ENCODE measurements at places on chromosomes 12 and 14. TPM values are rescaled to one million over a fixed set of nuclear protein-coding genes. Genes with fewer than 3 reads are reported as not detected.

- no peak overlapping the region for H3K27ac ChIP-seq
- no peaks in the 10 kb centered on the region for H3K27me3 ChIP-seq
- H3K4me1 ChIP-seq: no peaks in the 10 kb centered on the region
- DNase-seq: no peak
- H3K4me3 ChIP-seq: no peak overlapping the region
Observed at GRCh38 chr12:28558250-28558649, 368.0 kb downstream of the CCDC91 start.

B4GALNT1 gene
- total RNA-seq: 0.97 TPM

DNA sequence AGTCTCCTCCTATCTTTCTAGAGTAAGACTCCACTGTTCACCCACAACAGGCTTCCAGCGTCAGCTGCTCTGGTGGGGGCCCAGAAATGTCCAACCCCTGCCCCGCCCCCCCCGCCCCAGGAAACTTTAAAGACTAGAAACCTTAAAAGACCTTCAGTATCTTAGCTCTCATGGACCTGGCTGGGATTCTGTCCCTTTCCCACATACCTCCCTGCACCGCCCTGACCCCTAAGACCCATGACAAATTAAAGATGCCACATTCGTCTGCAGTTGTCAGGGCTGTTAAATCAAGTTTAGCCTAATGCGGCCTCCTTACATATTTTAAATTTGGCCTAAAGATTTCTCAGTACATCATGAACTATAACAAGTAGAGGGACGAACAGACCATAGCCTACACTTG, 10.0 kb upstream of the SERPINA10 start:
- no peaks in the 10 kb centered on the region for H3K4me1 ChIP-seq
- no peak overlapping the region for H3K4me3 ChIP-seq
- no peak for DNase-seq

TDP1 gene
- 14.7 TPM for total RNA-seq

DNA sequence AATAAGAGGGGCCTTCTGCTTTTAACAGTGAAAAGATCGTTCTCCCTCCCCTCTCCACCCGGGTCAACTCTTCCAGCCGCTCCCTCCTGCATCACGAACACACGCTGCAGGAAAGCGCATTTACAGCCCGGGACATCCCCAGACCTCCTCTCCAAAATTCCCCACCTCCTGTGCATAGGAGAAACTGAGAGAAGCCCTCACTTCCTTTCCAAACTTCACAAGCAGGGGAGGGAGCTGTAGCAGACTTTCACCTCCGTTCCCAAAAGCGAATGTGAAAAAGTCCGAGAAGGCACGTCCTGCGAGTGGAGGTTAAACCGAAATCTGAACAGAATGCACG, 513 bp downstream of the BCAT1 start:
- H3K4me1 ChIP-seq: peaks cover 8% of the 10 kb centered on the region
- H3K27ac ChIP-seq: peak overlapping the region; percentile 75
- peaks cover 6% of the 10 kb centered on the region for H3K27me3 ChIP-seq

IL26 gene
- not detected for total RNA-seq

GRCh38 chr12:80040075-80040738, 59.1 kb upstream of the OTOGL start:
- DNase-seq: no peak
- no peak overlapping the region for H3K4me3 ChIP-seq
- no peak overlapping the region for H3K27ac ChIP-seq
- H3K4me1 ChIP-seq: no peaks in the 10 kb centered on the region

DNA sequence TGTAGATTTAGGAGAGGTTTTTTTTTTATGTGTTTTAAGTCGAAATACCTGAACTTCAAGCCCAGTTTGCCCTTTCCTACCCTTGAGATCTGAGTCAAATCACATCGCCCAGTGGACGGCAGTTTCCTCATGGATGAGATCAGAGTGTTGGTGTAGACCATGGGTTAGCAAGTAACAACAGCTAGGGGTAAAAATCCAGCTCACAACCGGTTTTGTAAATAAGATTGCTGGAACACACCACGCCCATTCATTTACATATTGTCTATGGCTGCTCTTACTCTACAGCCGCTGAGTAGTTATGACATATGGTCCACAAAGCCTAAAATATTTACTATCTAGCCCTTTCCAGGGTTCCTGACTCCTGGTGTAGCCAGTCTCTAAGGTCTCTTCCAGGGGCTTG, 158.5 kb upstream of the PLEKHG7 start:
- peak; percentile 24 for DNase-seq
- no peaks in the 10 kb centered on the region for H3K36me3 ChIP-seq
- peaks cover 45% of the 10 kb centered on the region for H3K4me1 ChIP-seq
- H3K4me3 ChIP-seq: no peak overlapping the region
- H3K27ac ChIP-seq: peak overlapping the region; percentile 87

UNC119B gene
- 24.7 TPM for total RNA-seq

DNA sequence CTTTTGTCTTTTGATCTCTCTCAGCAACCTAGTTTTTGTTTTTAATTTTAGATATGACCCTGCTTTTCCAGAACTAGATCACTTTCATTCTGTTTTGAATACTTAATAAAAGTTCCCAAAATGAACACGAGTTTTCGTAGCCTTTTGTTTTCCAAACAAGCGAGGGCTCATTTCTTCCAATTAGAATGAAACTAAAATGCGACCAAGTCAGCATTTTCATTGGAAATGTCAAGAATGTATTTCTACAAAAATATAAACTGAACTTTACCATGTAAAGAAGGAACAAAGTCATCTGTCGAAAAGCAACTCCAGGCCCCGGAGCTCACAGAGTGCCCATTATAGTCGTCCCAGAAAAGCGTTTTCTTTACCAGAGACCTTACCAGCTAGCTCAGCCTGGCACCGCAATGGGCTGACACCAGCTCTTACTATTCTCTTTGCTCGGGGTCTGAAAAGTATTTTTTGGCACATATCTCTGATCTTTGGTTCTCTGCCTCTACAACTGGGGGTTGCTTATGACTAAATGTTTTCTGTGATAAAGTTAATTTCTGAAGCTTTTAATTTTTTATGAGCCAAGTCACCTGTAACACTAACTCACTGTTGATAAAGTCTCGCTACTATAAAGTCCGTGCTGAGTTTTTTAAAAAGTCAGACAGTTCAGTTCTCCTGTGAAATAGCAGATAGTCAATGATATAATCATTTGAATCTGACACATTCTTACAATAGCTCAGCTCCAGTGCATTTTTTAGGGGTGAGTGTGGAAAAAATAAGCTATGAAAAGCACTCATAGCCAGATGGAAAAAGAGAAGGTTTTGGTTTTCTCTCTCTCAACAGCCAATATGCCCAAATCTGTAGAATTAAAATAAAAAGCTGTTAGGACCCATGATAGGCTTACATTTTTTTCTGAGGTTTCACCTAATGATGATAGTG, 43.4 kb downstream of the SAMD4A start:
- no peak overlapping the region for H3K4me3 ChIP-seq
- H3K36me3 ChIP-seq: no peaks in the 10 kb centered on the region
- DNase-seq: no peak
- H3K27ac ChIP-seq: no peak overlapping the region
- no peaks in the 10 kb centered on the region for H3K27me3 ChIP-seq

E2F7 gene
- 3.5 TPM for total RNA-seq

DNA sequence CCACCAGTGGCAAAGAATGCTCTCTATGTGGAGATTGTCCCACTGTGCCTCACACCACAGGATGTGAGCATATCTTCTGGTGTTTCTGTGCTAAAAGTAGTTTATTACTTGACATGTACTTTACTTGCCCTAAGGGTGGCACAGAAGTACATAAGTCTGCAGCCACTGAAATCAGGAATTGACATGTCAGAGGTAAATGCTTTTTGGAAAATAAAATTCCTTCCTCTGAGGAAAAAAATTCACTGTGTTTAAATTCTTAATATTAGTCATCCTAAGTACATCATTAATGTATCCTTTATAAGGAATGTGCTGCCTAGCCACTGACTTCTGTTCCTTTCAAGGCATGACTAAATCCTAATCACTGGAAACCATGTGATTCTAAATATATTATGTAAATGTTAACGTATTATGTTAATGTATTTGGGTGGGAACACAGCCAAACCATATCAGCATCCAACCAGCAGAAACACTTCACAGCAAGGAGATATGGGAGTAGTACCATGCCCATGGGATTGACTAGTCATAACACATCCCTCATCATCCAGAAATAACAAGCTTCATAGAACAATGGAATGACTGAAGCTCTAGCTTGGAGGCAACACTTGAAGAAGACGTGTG, 239.7 kb upstream of the PPFIA2 start:
- H3K27me3 ChIP-seq: no peaks in the 10 kb centered on the region
- DNase-seq: no peak
- no peak overlapping the region for H3K27ac ChIP-seq
- no peaks in the 10 kb centered on the region for H3K36me3 ChIP-seq

HOXC5 gene
- 0.40 TPM for total RNA-seq

GRCh38 chr12:132454193-132454932, 35.6 kb upstream of the FBRSL1 start:
- H3K4me3 ChIP-seq: no peak overlapping the region
- peaks cover 12% of the 10 kb centered on the region for H3K27me3 ChIP-seq
- H3K27ac ChIP-seq: no peak overlapping the region
- no peaks in the 10 kb centered on the region for H3K36me3 ChIP-seq

TMPRSS12 gene
- total RNA-seq: not detected

CCDC184 gene
- 4.8 TPM for total RNA-seq

DENND5B gene
- total RNA-seq: 24.9 TPM

PTHLH gene
- 1.8 TPM for total RNA-seq

DNA sequence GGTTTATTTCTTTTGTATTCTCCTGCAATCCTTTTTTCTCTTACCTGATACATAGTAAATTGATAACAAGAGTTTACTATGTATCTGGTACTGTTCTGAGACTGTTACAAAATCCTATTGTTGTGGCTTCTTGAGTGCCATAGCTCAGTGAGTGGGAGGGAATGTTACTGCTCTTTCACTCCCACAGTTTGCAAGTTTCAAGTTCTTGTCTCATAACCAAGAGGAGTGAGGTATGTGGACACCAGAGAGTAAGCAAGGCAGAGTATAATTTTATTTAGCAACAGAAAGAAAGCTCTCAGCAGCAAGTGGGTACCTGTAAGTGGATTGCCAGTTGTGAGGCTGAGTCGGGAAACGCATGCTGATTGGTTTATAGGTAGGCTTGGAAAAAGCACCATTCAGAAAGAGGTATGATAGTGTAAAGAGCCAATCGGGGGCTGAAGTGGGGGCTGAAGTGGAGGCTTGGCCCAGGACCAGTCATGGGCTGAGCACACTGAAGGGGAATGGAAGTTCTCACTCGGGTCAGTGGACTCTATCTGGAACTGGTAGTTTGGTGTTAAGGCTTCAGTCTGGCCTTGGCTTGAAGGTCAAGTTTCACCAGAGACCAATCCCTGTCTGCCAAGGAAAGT, 850.8 kb downstream of the TMTC2 start:
- H3K4me1 ChIP-seq: no peaks in the 10 kb centered on the region
- no peaks in the 10 kb centered on the region for H3K36me3 ChIP-seq

Measured in hepatocyte (in vitro differentiated cells).